ENCODE measurements at places on chromosomes 7 and 10.
A peak's percentile ranks its signal among the peaks of the same experiment; 100 is the strongest.

- peak; percentile 77 for DNase-seq
- H3K27me3 ChIP-seq = peaks cover 56% of the 10 kb centered on the region
- no peak overlapping the region for H3K4me3 ChIP-seq
- no peak overlapping the region for H3K27ac ChIP-seq
- H3K36me3 ChIP-seq = no peaks in the 10 kb centered on the region
Observed at GRCh38 chr7:104848138-104848990, 165.6 kb upstream of the KMT2E start.

- peaks cover 17% of the 10 kb centered on the region for H3K36me3 ChIP-seq
- DNase-seq = no peak
- peaks cover 84% of the 10 kb centered on the region for H3K4me1 ChIP-seq
- H3K27me3 ChIP-seq = no peaks in the 10 kb centered on the region
Observed at GRCh38 chr7:27132978-27133377, 2.4 kb upstream of the HOXA4 start.

DNA sequence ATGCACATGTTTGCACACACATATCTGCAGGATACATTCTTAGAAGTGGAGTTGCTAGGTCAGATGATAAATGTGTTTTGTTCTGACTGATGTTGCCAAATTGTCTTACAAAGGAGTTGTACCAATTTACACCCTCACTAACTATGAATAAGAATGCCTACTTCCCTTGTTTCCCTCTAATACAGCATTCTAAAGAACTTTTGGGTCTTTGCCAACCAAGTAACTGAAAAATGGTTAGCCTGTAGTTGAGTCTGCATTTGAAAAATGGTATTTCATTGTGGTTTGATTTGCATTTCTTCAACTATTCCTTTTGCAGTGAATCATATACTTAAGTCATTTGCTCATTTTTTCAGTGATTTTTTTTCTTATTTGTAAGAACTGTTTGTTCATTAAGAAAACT lies 48.4 kb downstream of the TMEM26 start:
- H3K4me3 ChIP-seq = no peak overlapping the region
- H3K27me3 ChIP-seq = no peaks in the 10 kb centered on the region

GRCh38 chr7:7335215-7335614 lies 152.9 kb downstream of the C1GALT1 start:
- no peak overlapping the region for H3K27ac ChIP-seq
- DNase-seq = no peak
- H3K36me3 ChIP-seq = no peaks in the 10 kb centered on the region
- H3K4me3 ChIP-seq = no peak overlapping the region
- no peaks in the 10 kb centered on the region for H3K27me3 ChIP-seq
- H3K4me1 ChIP-seq = peaks cover 3% of the 10 kb centered on the region

GRCh38 chr10:118827466-118828155 lies 72.8 kb upstream of the CACUL1 start:
- H3K4me3 ChIP-seq = no peak overlapping the region
- DNase-seq = peak; percentile 9
- H3K27me3 ChIP-seq = peaks cover 8% of the 10 kb centered on the region
- H3K4me1 ChIP-seq = peaks cover 16% of the 10 kb centered on the region
- H3K36me3 ChIP-seq = no peaks in the 10 kb centered on the region

GRCh38 chr10:84499846-84500245 lies 171.5 kb downstream of the CCSER2 start:
- H3K4me1 ChIP-seq = peaks cover 12% of the 10 kb centered on the region
- H3K4me3 ChIP-seq = no peak overlapping the region
- no peak overlapping the region for H3K27ac ChIP-seq
- no peaks in the 10 kb centered on the region for H3K27me3 ChIP-seq
- DNase-seq = no peak

GRCh38 chr7:90530263-90530662 lies 60.8 kb downstream of the PTTG1IP2 start:
- no peak overlapping the region for H3K27ac ChIP-seq
- H3K27me3 ChIP-seq = no peaks in the 10 kb centered on the region
- H3K4me3 ChIP-seq = no peak overlapping the region
- H3K4me1 ChIP-seq = no peaks in the 10 kb centered on the region
- no peak for DNase-seq
- no peaks in the 10 kb centered on the region for H3K36me3 ChIP-seq
